Endodermal cell (in vitro differentiated cells): ENCODE measurements at places on chromosomes 13 and 19. TPM values are rescaled to one million over a fixed set of nuclear protein-coding genes. Genes with fewer than 3 reads are reported as not detected.
A peak's percentile ranks its signal among the peaks of the same experiment; 100 is the strongest.

DNA sequence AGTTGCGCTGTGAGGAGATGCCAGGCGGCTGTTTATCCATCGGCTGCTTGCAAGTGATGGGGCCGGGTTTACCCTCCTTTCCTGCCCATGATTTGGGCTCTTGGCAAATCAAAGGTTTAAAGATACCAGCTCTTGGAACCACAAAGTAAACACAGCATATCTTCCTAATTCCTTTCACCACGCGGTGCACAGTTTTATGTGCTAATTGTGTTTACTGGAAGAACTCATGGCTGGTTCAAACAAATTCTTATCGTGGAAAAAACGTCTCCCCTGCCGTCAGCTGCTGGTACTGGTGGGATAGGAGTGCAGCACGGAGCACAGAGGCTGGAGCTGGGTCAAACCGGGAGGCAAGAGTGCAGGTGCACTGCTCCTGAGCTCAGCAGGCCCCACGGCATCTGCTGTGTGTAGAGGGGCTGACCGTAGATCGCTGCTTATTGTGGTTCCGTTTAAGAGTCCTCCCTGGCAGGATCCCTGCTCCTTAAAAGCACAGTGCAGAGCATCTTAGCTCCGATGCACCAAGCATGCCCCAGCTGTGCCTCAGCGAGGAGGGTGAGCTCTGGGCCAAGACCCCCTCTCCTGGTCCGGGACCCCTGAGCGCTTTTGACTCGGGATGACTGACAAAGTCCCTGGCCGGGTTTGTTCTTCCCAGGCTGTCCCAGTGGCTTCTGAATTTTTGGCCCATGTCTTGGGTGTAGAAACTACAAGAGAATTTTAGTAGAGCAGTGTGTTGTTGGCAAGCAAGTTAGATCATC is 51.3 kb upstream of the GAS6 start:
- DNase-seq = peak; percentile 34
- H3K27ac ChIP-seq = no peak overlapping the region
- no peaks in the 10 kb centered on the region for H3K4me1 ChIP-seq

DNA sequence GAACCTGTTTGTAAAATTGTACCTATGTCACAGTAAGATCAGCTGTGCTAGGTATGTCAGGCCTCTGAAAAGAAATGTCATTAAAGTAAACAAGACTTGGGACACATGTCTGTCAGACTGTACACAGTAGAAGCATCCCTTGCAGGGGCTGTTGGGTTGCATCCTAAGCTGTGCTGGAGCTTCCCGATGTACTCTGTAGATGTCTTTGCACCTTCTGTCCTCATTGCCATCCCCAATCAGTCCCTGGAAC is 48.7 kb upstream of the GPR183 start:
- peak overlapping the region; percentile 72 for H3K27ac ChIP-seq
- H3K36me3 ChIP-seq = peaks cover 54% of the 10 kb centered on the region
- no peak overlapping the region for H3K4me3 ChIP-seq
- H3K4me1 ChIP-seq = peaks cover 4% of the 10 kb centered on the region
- DNase-seq = no peak

The SLC25A41 gene
- not detected in 3 replicates for total RNA-seq

The LILRA2 gene
- total RNA-seq = not detected in 3 replicates

The ZNF665 gene
- total RNA-seq = 4.3 and 7.6 TPM in 2 replicates

DNA sequence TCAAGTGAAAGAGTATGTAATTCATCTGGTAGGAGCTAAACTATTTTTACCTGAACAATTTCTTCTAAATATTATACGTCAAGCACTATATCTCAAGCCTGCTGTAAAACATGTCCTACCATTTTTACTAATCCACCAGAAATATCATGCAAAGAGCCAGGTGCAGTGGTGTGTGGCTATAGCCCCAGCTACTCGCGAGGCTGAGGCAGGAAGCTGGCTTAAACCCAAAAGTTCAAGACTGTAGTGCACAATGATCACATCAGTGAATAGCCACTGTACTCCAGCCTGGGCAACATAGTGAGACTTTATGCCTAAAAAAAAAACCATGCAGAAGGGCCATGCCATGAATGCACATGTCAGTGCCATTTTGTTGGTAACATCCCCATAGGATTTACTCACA is 20.7 kb upstream of the CLN5 start:
- peaks cover 12% of the 10 kb centered on the region for H3K4me1 ChIP-seq
- no peaks in the 10 kb centered on the region for H3K36me3 ChIP-seq
- no peaks in the 10 kb centered on the region for H3K27me3 ChIP-seq
- no peak overlapping the region for H3K4me3 ChIP-seq
- no peak overlapping the region for H3K27ac ChIP-seq
